Endothelial cell of umbilical vein (primary cell): ENCODE measurements at places on chromosomes 16 and 17. TPM values are rescaled to one million over a fixed set of nuclear protein-coding genes. Genes with fewer than 3 reads are reported as not detected.

- no peak for DNase-seq
- no peak overlapping the region for H3K4me3 ChIP-seq
Observed at GRCh38 chr17:44565866-44566443, 8.7 kb downstream of the FZD2 start.

The SPEM2 gene
- total RNA-seq, result not detected in 2 replicates

GRCh38 chr16:73056448-73056847 is 8.5 kb upstream of the ZFHX3 start:
- no peak for DNase-seq
- H3K36me3 ChIP-seq, result no peaks in the 10 kb centered on the region
- peak overlapping the region; percentile 61 for H3K4me3 ChIP-seq
- H3K4me1 ChIP-seq, result peaks cover 72% of the 10 kb centered on the region
- H3K27ac ChIP-seq, result peak overlapping the region; percentile 86

- no peaks in the 10 kb centered on the region for H3K36me3 ChIP-seq
- H3K4me3 ChIP-seq, result no peak overlapping the region
- DNase-seq, result peak; percentile 93
- H3K27me3 ChIP-seq, result no peaks in the 10 kb centered on the region
Observed at GRCh38 chr16:72848759-72849664, 198.9 kb downstream of the ZFHX3 start.

DNA sequence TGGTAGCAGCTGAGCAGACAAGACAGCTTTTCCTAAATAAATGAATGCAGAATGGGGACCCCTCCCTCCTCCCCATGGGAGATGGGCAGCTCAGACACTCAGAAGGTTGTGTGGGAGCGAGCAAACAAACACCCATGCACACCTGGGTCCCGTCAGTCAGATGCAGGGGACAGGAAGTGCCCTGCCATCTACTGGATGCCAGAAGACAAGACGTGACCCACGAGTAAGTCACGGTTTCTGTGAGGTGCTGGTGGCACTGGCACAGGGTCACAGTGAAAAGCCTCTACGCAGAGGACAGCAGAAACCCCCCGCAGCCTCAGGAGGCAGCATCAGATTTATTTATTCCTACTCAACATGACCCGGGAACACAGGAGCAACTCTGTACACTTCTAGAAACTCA is 8.4 kb downstream of the HBQ1 start:
- no peak overlapping the region for H3K27ac ChIP-seq
- H3K27me3 ChIP-seq, result no peaks in the 10 kb centered on the region
- H3K4me3 ChIP-seq, result no peak overlapping the region
- H3K36me3 ChIP-seq, result peaks cover 43% of the 10 kb centered on the region

The ZNF423 gene
- 3.2 and 8.1 TPM in 2 replicates for total RNA-seq

DNA sequence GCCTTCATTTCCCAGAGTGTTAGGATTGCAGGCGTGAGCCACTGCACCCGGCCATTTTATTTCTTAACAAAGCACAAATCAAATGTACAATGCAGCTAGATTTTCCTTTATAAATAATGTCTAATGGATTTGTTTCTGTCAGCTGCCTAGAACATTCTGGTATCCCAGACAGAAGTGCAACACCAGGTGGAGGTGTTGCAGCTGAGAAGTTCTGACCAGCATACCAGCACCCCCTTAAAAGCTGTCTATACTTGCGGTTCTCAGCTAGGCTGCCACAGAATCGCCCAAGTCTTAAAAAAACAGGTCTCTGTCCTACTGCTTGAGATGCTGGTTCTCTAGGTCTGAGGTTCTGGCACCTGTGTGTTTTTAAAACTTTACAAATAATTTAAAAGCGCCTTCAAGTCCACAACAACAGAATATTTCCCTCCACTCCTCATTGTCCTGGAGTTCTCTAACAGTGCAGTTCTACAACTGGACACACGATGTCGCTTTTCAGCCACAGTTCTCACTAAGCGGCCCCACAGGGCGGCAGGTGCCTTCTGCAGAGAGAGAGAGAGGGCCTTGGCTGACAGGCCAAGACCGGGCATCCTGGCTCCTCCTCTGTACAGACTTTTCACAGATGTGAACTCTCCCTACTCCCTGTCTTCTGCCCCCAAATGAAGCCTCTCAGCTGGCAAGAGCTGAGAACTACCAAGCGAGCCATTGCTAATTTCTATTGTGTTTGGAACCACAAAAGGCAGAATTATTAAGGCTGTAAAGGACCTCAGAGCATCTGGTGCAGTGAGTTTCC is 32.6 kb upstream of the MEOX1 start:
- H3K27me3 ChIP-seq, result no peaks in the 10 kb centered on the region
- peak; percentile 76 for DNase-seq
- no peak overlapping the region for H3K27ac ChIP-seq
- H3K4me3 ChIP-seq, result no peak overlapping the region
- no peaks in the 10 kb centered on the region for H3K4me1 ChIP-seq

DNA sequence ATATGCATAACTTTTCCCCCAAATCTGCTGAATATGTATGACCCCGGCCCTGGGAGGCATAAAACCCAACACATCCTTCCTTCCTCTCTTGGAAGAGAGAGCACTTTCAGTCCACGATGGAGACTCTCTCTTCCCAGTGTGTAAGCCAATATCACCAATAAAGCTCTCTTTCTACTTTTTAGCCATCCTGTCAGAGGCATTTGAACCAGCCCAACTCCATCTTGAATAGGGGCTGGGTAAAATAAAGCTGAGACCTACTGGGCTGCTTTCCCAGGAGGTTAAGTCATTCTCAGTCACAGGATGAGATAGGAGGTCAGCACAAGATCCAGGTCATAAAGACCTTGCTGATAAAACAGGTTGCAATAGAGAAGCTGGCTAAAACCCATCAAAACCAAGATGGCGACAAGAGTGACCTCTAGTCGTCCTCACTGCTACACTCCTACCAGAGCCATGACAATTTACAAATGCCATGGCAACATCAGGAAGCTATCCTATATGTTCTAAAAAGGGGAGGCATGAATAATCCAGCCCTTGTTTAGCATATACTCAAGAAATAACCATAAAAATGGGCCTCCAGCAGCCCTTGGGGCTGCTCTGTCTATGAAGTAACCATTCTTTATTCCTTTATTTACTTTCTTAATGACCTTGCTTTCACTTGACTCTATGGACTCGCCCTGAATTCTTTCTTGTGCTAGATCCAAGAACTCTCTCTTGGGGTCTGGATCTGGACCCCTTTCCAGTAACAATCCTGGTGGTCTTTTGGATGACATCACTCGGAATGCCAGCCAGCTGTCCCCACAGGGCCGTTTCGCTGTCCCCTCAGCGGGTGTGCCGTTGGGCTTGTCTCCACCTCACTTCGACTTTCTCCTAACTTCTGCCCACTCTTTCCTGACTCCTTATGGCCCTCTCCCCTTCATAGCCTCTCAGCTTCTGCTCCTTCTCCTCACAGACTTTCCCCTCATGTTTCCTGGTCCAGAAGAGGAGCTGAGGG is 53.4 kb upstream of the NKD1 start:
- H3K27ac ChIP-seq, result no peak overlapping the region
- H3K27me3 ChIP-seq, result no peaks in the 10 kb centered on the region
- H3K4me3 ChIP-seq, result no peak overlapping the region
- no peaks in the 10 kb centered on the region for H3K36me3 ChIP-seq
- no peak for DNase-seq

DNA sequence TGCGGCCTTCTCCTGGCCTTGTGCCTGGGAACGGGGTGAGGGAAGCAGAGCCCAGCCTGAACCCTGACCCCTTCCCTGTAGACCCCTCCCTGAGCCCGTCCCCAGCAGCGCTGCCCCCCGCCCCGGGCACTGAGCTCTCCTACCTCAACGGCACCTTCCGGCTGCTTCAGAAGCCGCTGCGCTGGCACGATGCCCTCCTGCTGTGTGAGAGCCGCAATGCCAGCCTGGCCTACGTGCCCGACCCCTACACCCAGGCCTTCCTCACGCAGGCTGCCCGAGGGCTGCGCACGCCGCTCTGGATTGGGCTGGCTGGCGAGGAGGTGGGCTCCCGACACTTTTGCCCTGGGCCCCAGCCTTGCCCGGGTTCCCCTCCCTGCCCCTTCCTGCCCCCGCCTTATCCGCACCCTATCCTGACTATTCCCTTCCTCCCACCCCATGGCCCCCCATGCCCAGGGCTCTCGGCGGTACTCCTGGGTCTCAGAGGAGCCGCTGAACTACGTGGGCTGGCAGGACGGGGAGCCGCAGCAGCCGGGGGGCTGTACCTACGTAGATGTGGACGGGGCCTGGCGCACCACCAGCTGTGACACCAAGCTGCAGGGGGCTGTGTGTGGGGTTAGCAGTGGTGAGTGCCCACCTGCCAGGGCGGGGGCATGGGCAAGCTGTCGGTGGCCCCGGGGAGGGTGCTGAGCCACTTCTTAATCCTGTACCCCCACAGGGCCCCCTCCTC is 62.1 kb downstream of the MRC2 start:
- no peak overlapping the region for H3K4me3 ChIP-seq
- no peak overlapping the region for H3K27ac ChIP-seq
- no peaks in the 10 kb centered on the region for H3K36me3 ChIP-seq
- peaks cover 12% of the 10 kb centered on the region for H3K4me1 ChIP-seq
- H3K27me3 ChIP-seq, result no peaks in the 10 kb centered on the region
- no peak for DNase-seq

- H3K27ac ChIP-seq, result peak overlapping the region; percentile 85
- H3K36me3 ChIP-seq, result no peaks in the 10 kb centered on the region
- H3K4me1 ChIP-seq, result peaks cover 42% of the 10 kb centered on the region
- no peak for DNase-seq
- H3K27me3 ChIP-seq, result no peaks in the 10 kb centered on the region
Observed at GRCh38 chr17:78882540-78883088, 20.4 kb downstream of the CEP295NL start.

- H3K27ac ChIP-seq, result no peak overlapping the region
- no peak overlapping the region for H3K4me3 ChIP-seq
Observed at GRCh38 chr17:38485146-38485468, 56.8 kb downstream of the ARHGAP23 start.

- no peaks in the 10 kb centered on the region for H3K36me3 ChIP-seq
- H3K4me3 ChIP-seq, result no peak overlapping the region
- H3K4me1 ChIP-seq, result no peaks in the 10 kb centered on the region
- DNase-seq, result no peak
- H3K27ac ChIP-seq, result no peak overlapping the region
Observed at GRCh38 chr16:27618606-27619327, 68.8 kb downstream of the KATNIP start.

- H3K36me3 ChIP-seq, result peaks cover 9% of the 10 kb centered on the region
- H3K27me3 ChIP-seq, result no peaks in the 10 kb centered on the region
- H3K4me3 ChIP-seq, result no peak overlapping the region
Observed at GRCh38 chr16:81456523-81457325, 12.1 kb downstream of the CMIP start.

DNA sequence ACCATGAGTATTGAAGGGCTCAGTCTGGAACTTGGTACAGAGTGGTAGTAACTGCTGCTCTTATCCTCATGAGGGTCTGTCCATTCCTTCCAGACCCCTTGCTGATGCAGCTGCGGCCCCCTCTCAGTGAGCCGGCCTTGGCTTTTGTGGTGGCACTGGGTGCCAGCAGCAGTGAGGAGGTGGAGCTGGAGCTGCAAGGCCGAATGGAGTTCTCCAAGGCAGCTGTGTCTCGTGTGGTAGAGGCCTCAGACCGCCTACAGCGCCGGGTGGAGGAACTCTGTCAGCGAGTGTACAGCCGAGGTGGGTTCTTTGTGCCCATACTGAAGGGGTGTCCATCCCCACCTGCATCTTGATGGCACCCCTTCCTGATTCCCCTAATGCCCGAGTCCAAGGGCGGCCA is 2.0 kb downstream of the RNF40 start:
- H3K36me3 ChIP-seq, result peaks cover 45% of the 10 kb centered on the region
- no peak overlapping the region for H3K4me3 ChIP-seq
- H3K4me1 ChIP-seq, result peaks cover 15% of the 10 kb centered on the region
- no peaks in the 10 kb centered on the region for H3K27me3 ChIP-seq
- no peak for DNase-seq

The MARVELD3 gene
- total RNA-seq, result not detected in 2 replicates

- no peak for DNase-seq
- H3K27me3 ChIP-seq, result no peaks in the 10 kb centered on the region
- no peaks in the 10 kb centered on the region for H3K36me3 ChIP-seq
- no peaks in the 10 kb centered on the region for H3K4me1 ChIP-seq
- no peak overlapping the region for H3K27ac ChIP-seq
Observed at GRCh38 chr16:9402293-9402860, 310.9 kb downstream of the HAPSTR1 start.

GRCh38 chr16:87454391-87454790 is 38.4 kb downstream of the ZCCHC14 start:
- no peaks in the 10 kb centered on the region for H3K27me3 ChIP-seq
- no peak for DNase-seq
- H3K36me3 ChIP-seq, result no peaks in the 10 kb centered on the region
- H3K4me1 ChIP-seq, result peaks cover 25% of the 10 kb centered on the region
- no peak overlapping the region for H3K4me3 ChIP-seq

The TBC1D3G gene
- not detected in 2 replicates for total RNA-seq

DNA sequence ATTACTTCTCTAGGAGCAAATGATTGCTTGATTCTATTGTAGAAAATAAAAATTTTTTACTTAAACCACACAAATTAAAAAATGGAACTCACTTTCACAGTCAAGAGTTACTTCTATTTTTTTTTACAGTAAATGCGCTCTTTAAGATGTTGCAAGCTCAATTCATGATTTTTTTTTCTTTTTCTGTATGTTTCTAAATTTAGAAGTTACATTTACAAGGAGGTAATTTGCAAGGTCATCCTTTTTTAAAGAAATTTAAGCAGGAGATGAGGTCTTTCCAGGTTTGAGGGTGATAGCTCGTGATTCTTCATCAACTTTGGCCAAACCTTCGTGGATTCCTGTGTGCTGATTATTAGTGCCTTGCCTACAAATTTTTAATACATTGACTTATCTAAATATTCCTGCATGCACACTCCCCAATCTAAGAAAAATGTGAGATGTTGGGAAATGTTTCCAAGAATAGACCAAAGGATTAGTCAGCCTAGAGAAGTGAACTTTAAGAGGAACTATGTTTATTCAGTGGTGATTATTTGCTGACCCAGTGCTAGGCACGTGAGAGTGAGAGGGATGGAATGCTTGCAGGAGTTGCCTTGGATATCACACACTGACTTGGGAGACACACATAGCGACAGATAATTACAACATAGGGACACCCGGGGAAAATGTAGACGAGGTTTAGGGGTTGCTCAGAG is 429.8 kb downstream of the MAF start:
- no peak overlapping the region for H3K27ac ChIP-seq
- H3K4me1 ChIP-seq, result no peaks in the 10 kb centered on the region
- H3K27me3 ChIP-seq, result no peaks in the 10 kb centered on the region
- no peak for DNase-seq

The REXO5 gene
- total RNA-seq, result 7.4 and 11.5 TPM in 2 replicates

DNA sequence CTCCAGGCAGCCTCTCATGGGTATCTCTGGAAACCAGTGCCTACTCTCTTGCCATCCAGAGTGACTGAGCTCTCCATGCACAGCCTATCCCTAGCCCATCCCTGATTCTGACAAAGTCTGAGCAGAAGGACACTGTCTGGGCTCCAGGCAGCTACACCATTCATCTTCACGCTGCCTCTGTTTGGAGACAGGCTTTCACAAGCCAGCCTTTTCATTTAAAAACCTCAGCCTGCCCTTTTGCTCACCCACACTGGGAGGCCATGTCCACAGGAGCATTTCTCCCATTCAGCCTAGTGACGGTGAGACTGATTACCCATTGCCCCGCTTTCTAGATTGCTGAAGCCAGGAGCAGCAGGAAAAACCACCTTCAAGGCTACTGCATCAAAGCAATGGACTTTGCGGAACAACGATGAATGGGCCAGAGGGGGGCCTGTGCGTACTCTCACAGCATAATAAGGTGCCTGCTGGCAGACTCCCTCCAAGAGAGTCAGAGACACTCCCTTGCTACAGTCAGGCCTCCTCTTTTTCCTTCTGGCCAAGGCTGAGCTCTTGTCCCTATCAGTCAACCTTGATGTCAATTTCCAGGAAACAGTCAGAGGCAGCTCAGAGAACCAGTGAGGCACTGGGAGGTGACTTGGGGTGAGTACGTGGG is 24.7 kb upstream of the CDH13 start:
- no peak overlapping the region for H3K27ac ChIP-seq
- peaks cover 8% of the 10 kb centered on the region for H3K27me3 ChIP-seq
- H3K4me3 ChIP-seq, result no peak overlapping the region
- H3K4me1 ChIP-seq, result no peaks in the 10 kb centered on the region
